ENCODE measurements at places on chromosomes 7 and 10.
A peak's percentile ranks its signal among the peaks of the same experiment; 100 is the strongest.

- DNase-seq: no peak
Measured at GRCh38 chr10:93745408-93746065, 12.2 kb upstream of the LGI1 start.

DNA sequence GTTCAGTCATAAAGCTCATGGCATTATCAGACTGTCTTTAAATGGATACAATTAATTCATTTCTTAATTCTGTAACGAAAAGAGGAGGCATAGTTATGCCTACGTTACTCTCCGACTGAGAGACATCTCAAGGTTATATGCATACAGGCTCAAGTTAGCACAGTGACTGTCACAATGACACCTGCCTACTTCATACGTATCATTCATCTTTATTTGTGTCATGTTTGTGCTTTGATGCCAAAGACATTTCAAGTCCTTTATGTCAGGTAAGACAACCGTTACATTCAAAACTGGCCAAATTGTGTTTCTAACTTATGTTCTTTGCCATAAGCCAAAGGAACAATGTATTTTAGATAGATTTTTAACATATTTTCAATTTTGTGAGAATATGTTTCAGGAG, 328.8 kb upstream of the NRG3 start:
- DNase-seq: no peak

DNA sequence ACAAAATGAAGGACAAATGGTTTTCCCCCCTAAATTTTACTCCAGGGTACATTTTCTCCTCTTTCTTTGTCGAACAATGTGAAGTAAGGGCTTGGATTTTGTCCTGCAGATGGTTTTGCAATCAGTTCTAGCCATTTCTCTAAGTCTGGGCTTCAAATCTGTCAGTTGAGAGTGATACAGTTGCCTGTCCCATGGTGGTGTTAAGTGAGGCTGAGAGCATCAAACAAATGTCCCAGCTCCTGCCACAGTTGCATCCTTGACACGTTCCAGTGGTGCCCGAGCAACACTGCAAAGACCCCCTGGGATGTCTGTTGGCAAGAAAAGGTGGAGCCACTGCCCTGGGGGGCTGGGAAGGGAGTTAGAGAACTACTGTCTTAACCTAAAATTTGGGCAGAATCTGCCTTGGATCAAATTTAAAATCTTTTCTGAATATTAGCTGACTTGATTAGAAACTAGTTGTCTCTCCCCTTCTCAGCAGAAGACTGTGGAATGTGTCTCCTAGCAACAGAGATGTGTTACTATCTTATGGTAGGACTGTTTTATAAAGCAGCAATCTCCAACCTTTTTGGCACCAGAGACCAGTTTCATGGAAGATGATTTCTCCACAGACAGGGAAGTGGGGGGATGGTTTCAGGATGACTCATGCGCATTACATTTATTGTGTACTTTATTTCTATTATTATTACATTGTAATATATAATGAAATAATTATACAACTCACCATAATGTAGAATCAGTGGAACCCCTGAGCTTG, 102.0 kb upstream of the STEAP1B start:
- no peak for DNase-seq

DNA sequence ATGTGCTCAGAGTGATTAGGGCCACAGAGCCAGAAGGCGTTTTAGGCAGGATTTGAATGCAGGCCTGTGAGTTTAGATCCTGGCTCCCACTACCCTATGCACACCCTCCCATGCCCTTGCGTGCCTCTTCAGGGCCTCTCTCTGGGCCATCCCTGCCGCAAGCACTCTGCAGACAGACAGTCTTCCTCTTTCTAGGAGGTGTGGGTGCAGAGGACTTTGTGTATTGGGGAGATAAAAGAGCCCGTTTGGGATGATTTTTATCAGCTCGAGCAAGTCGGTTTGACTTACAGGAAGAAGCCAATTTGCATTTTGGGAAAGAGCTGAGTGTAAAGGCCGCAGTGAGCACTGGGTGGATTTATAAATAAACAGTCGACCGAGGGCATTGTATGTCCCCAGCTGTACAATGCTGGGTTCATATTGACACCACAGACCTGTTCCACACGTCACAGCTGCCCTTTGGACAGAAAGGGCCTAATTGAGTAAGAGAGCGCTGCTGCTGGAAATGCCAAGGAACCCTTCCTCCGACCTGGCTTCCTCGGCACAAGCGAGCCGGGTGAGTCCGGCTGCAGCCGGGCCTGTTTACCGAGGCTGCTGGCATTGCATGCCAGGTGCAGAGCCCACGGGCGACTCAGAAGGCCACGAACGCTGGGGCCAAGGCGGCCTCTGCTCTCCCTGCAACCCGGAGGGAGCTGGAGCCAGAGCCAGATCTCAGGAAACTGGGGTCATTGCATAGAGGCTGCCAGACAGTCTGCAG, 25.1 kb downstream of the ZMIZ1 start:
- DNase-seq: no peak

GRCh38 chr10:52316001-52316400, 1.9 kb downstream of the DKK1 start:
- no peak for DNase-seq

GRCh38 chr7:151608031-151608551, 88.4 kb upstream of the RHEB start:
- no peak for DNase-seq

DNA sequence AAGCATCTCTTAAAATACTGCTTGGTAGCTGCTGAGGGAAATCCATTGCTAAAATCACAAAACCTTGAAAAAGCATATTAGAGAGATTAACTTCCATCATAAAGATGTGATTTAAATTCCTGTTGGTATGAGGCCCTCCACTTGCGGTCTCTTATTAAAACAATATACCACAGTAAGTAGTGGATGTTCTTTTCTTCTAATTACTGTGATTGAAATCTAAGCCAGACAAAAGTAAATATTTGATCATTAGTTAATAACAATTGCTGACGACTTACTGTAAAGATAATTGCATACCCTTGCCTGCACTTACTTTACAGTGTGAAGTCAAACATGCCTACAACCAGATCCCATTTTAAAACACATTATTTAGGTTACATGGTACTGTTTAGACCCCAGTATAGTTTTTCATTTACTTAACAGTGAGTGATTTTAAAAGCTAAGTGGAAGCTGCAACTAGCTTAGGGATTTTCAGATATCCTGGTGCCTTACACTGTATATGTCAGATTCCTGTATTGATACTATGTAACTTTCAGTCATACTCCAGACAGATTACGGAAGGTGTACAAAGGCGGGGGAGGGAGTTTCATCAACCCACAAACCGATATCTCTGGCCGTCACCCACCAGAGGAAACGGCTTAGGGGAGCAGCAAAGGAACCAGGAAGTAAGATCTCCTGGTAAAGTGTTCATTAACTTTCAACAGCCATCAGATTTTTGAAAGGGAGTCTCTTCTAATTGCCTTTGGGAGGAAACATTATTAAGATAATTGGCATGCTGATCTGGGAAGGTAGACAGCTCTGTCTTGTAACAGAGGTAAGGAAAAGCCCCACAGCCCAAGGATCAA, 986 bp downstream of the NRP1 start:
- DNase-seq: peak; percentile 31

- peak; percentile 69 for DNase-seq
Measured at GRCh38 chr10:5977471-5978229, at the start of gene IL15RA. Gene IL15RA, minus strand, starts transcription at chr10:5977543. Its CDS starts 51 bp downstream, at chr10:5977492.

GRCh38 chr10:89592539-89592938, 52.5 kb downstream of the PANK1 start:
- no peak for DNase-seq

- no peak for DNase-seq
Measured at GRCh38 chr10:28151636-28152035, 151.2 kb downstream of the MPP7 start.

DNA sequence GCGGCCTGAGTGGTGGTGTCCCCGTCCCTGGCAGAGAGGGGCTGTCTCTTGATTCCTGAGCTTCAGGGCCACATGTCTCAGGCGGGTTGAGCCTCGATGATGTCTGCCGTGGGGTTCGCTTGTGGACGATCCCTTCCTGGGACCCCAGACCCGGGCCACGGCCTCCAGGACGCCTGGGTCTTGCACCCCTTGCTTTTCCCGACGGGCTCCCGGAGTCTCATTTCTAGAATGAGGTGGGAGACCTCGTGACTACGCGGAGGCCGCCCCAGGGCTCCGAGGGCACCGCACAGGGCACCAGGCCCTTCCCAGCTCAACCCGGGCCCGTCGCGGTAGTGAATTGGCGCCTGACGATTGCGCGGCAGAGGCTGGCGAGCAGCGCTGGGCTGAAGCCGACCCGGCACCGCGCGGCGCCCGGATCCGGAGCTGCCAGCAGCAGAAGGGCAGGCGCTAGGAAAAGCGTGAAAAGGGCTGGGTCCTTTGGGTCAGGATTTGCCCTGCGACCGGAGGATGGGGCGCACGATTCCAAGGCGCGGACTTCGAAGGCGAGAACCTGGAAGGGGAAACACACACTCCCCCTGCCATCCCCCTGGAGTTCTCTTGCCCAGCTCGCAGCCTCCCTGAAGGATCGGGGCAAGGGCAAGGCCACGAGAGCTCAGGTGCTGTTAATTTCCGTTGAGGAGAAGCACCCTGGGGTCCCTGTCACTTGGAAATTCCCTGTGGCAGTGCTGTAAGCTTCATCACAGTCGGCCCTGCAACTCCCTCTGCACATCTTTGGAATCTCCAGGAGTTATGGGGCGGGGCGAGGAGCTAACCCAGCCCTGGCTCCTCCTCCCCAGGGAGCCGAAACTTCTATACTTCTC, 15.5 kb downstream of the TLX1 start:
- no peak for DNase-seq

DNA sequence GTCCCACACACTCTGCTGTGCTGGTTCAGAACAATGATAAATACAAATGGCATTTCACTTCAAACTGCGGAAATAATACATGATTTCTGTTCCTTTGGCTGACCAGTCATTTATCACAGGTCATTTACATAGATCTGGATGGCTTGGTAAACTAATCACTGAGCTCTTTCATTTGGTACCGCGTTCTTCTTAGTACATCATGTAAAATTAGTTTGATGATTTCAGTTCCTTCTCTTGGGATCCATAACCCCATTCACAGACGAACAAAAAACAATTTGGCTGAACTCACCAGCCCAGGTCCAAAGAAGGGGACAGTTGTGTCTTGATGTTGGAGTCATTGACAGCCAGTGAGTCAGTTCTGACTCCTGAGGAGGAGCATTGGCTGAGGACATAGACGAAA, 689.8 kb downstream of the INHBA start:
- DNase-seq: no peak

DNA sequence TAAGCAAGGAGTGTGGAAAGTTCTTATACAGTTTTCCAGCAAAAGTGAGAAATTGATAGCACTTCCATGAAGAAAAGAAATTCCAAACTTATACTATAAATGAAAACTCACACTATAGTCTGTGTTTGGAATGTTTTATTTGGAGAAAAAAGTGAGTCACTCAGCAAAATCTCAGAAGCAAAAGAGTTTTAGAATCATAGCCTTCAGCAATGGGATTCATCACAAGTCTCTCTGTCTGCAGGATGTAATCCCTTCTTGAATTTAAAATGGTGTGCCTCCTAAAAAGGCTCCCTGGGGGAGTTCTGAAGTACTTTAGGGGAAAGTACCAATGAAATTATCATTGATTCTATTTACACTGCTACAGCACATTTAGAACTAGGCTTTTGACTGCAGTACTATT, 756.4 kb downstream of the XPNPEP1 start:
- DNase-seq: no peak

- peak; percentile 64 for DNase-seq
Measured at GRCh38 chr7:108181073-108181985, 51.2 kb upstream of the LAMB4 start.

GRCh38 chr7:69775231-69775771, 177.0 kb downstream of the AUTS2 start:
- DNase-seq: no peak

DNA sequence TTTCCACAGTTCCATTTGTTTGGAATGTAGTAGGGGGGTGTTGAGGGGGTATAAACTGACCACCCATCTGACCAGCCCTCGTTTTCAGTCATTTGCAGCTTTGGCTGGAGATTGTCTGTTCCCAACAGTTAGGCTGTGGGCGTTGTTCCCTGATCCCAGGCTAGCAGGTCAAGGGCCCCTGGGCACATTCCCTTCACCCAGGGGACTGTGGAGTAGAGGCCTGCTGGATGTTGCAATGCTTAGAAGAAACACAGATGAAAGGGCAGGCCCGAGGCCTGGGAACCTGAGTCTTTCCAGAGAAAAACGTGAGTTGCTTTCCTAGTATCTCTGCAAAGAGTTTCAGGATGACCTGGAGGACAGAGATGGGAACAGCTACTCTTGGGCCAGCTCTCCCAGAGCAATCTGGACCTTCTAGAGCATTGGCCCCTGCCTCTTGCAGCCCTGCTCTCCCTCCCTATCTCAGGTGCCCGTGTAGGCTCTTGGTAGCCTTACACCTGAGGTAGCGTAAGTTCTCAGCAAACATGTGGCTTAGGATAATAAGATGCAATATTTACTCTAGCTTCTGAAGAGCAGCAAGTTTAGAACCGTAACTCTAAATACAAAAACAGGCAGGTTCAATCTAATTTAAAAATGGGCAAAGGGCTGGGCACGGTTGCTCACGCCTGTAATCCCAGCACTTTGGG, 99.4 kb upstream of the EFCAB10 start:
- DNase-seq: no peak

DNA sequence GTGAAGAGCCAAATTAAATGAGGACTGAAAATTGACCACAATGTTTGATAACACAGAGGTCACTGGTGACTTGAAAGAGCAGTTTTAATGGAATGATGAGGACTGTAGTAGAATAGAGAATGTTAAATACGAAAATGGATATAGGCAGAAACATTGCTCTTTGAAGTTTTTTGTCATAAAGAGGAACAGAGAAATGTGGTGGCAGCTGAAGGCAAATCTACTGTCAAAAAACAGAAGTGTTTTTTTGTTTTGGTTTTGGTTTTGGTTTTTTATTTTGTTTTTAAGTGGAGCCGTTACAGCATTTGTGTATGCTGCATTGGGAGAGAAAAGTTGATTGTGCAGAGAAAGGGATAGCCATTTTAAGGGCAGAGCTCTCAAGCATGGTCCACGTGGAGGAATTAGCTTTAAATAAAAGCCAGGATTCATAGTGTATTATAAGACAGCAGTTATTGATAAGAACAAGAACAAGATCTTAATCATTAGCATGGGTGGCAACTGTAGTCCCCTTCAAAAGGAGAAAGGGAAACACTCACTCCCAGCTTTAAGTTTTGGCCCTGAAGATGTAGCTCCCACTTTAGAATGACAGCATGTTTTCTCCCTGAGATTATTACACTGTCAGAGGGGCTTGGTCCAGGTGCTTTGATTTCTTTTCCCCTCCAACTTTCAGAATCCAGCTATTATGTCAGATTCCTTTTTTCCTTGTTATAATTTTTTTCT, 156.7 kb upstream of the BET1 start:
- no peak for DNase-seq

Measured in naive thymus-derived CD4-positive, alpha-beta T cell (primary cell).